ENCODE measurements at places on chromosomes 7 and 10.
A peak's percentile ranks its signal among the peaks of the same experiment; 100 is the strongest.

- no peak for DNase-seq
Observed at GRCh38 chr10:77516575-77516974, 121.0 kb downstream of the KCNMA1 start.

DNA sequence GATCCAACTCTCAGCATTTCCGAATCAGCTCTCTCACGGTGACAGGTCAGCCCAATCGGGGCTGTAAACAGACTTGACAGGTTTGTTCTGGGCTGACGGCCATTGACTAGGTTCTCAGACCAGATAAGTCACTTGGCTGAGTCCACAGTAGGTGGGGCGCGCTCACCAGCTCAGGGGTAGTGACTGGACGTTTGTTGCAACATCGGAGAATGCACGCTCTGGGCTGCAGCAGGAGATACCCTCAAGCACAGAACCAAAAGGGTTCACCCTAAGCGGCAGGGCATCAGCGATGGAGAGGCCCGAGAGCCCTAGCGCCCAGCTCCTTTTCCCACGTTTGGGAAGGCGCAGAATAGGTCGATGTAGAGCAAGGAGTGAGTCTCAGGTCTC, 1.8 kb downstream of the KLLN start:
- DNase-seq: no peak

- peak; percentile 41 for DNase-seq
Observed at GRCh38 chr10:14971867-14972448, 12.8 kb downstream of the MEIG1 start.

GRCh38 chr7:73827567-73828106, 3.2 kb upstream of the CLDN4 start:
- DNase-seq: no peak

DNA sequence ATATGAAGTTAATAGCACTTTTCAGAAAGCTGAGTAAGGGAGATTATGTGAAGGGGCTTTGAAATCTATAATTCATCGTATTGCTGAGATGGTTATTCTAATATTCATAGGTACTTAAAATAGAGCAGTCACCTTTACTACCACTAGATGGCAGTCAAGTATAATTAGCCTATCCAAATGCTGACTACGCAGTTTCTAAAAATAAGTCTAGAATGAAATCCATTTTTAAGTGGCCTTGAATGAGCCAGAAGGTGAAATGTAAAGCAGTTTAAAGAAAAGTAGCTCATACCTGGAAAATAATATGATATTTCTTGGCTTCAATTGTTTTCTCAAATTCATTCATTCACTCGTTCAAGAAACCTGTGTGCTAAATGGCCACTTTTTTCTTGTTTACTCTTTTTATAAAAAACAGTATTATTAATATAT, 1277.1 kb downstream of the GATA3 start:
- DNase-seq: no peak

GRCh38 chr7:130210181-130210935, 2.7 kb downstream of the SSMEM1 start:
- DNase-seq: no peak

DNA sequence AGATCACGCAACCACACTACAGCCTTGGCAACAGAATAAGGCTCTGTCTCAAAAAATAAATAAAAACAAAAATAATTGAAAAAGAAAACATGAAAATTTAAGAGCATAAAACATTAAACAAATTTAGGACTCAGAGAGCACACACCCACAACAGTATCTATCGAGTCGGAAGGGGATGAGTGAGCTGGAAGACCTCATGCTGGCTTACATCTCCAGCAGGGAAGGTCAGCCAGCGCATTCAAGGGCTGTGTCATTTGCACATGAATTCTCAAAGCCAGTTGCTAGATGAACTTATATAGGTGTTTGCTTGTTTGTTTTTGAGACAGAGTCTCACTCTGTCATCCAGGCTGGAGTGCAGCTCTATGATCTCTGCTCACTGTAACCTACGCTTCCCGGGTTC, 50.3 kb downstream of the SRRM3 start:
- no peak for DNase-seq

GRCh38 chr10:24722676-24723385, 856 bp downstream of the ARHGAP21 start:
- no peak for DNase-seq

DNA sequence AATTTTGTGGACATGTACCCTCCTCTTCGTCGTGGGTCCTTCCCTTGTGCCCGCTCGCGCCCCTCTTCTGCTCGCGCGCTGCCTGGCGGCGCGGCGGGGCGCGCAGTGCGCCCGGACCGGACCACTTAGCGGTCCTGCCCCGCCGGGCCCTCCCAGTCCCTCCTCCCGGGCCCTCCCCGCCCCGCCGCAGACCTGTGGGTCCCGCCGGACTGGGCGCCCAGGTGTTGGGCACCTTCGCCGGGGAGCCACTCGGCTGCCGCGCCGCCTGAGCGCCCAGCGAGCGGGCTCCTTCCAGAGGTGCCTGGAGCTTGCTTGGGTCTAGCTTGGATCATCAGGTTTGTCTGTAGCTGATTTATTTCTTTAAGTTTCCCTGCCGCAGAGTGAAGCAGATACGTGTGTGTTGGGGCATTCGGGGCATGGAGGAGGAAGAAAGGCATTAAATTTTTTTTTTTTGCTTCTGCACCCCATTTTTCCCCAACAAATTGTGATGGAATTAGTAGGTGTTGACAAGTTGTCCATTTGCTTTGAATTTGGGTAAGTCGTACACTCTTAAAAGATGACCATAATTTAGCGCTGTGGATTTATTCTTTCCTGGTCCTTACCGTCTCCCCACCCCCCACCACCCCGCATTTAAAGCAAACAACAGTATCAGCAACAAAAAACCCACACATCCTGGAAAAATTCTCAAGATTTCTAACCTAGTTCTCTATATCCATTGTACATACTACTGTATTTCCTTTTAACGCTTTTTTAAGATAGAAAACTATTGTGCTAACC, 905 bp downstream of the C1GALT1 start:
- DNase-seq: peak; percentile 19

GRCh38 chr10:132977076-132977475, 34.7 kb upstream of the CFAP46 start:
- no peak for DNase-seq

DNA sequence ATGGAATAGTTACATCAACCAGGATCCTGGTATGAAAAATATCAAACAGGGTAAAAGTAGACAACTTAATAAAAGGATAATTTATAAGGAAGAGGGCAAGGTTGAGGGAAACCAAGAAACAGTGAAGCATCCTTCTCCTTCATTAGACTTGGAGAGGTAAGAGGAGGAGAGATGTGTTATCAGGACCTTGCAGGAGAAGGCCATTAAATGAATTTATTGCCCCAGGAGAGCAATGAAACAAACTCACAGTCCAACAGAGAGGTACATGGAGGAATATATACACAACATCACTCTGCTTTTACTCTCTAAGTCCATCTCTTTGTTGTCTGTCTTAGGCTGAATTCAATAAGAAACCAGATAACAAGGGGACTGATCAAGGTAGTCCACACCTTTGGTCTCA, 966.2 kb downstream of the SORCS1 start:
- DNase-seq: no peak

DNA sequence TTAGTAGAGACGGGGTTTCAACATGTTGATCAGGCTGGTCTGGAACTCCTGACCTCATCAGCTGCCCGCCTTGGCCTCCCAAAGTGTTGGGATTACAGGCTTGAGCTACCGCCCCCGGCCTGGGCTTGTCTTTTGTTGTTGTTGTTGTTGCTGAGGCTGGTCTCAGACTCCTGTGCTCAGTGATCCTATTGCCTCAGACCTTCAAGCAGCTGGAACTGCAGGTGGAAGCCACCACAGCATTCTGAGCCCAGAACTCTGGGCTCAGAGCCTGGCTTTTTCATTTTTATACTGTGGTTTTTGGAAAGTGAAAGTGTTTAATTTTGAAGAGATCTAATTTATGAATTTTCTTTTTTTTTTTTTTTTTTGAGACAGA, 16.2 kb upstream of the DNAJB6 start:
- no peak for DNase-seq

DNA sequence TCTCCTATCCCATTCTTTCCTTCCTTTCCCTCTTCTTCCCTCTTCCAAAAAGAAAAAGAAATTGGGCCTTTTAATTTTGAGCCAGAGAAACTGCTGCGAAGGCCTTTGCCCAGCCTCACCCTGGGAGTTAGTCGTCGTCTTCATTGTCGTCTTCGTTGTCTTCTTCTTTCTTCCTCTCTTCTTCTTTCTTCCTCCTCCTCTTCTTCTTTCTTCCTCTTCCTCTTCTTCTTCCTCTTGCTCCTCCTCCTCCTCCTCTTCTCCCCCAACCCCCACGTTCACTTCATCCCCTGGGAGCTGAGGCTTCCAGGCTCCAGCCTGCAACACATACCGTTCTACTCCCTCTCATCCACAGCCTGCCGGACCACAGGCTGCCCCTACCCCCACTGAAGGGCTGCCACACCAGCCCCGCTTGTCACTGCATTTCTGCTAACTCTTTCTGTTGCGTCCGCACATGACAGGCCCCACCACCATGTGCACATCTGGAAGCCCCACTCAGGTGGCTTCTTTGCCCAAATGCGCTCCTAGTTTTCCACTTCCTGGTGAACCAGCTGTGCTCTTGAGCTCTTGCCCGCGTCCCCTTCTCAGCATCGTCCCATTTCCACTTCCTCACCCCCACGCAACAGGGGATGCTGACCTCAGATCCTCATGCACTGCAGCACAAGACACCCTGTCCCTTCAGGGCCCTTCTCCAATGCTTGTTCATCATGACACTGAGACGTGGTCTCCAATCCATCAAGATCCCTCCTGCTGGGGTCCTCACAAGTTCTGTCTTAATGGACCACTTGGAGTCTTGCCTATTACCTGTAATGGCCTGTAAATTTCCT, 94.9 kb upstream of the SH2B2 start:
- no peak for DNase-seq

- no peak for DNase-seq
Observed at GRCh38 chr10:72126184-72126871, 38.0 kb upstream of the SPOCK2 start.

- DNase-seq: no peak
Observed at GRCh38 chr10:16458166-16458955, 21.6 kb downstream of the PTER start.

DNA sequence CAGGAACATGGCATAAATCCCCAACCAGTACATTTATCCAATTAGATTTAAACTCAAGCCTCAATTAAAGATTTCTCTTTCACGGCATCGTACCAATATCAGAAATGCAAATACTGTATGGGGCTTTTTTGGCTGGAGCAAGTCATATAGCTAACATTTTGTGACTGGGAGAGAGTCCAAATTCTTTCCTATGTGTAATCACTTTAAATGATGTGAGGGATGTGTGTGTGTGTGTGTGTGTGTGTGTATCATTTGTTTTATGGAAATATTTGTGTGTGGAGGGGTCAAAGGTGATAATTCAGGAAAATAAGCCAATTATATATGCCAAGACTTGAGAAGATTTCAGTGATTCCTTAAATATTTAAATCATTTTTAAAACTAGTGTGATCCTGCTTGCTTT, 196.6 kb downstream of the TRIL start:
- DNase-seq: no peak

- DNase-seq: no peak
Observed at GRCh38 chr10:1964476-1964875, 227.2 kb upstream of the ADARB2 start.

DNA sequence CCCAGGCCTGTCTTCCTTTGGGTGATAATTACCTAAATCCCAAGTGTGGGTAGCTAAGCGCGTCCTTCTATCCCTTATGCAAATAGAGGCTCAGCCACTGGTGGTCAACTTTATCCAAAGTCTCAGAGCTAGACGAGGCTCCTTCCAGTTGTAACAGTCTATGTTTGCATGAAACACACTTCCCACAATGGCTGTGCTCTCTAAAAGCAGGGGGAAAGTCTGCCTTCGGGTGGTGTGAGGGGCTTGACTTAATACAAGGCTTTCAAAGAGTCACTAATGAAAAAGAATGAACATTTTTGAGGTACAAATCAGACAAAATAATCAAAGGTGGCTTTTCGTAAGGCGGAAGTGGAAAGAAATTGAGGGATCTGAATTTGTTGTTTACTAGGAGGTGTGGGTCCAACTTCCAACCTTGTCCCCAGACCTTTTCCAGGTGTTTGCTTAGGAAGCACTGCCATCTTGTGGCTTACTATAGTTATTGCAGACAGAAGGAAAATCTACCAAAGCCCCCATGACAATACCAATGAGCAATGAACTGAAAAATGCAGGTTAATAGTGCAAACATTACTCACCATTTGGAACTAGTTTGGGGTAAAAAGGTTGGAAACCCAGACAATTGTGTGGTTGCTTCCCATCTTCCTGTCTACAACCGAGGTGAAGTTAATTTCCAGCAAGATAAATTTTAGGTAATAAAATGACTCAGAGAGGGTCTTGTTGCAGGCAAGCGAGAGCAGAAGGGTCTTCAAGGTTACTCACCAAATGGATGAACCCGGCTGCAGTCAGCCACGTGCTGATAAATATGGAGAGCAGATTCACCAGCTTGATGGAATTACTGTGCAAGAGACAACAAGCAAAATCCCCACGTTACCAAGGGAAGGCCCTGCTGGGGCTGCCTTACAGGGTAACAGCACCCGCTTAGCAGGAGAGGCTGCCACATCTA, 525.7 kb downstream of the KCNMA1 start:
- no peak for DNase-seq

DNA sequence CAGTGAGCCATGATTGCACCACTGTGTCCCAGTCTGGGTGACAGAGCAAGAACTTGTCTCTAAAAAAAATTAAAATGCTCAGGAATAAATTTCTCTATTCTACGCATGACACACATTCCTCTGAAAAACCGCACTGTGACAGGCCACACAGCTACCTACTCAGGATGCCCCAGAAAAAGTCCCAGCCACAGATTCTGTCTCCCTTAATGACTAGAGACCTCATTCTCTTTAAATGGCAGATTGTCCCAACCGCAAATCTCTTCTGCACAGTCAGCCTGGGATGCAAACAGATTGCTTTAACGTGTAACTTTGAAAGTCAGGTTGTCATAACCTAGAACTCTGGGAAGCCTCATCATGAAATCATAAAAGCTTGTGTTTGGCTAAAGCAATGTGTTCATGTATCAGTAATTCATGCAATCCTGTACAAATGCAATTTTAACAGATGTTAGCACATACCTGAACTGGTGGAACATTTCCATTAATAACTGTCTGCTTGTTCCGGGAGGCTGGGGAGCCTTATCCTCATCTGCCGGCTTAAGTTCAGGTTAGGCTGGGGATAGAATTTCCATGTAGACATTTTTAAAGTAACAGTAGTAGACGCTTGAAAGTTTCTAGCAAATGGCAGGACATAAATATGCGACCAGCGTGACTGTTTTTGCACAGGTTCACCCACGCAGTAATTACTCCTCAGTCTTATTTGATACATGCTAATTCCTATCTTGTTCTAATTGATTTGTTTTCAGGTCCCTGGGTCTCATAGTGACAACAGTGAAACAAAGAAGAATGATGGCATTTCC, 26.2 kb upstream of the MSRB2 start:
- no peak for DNase-seq

DNA sequence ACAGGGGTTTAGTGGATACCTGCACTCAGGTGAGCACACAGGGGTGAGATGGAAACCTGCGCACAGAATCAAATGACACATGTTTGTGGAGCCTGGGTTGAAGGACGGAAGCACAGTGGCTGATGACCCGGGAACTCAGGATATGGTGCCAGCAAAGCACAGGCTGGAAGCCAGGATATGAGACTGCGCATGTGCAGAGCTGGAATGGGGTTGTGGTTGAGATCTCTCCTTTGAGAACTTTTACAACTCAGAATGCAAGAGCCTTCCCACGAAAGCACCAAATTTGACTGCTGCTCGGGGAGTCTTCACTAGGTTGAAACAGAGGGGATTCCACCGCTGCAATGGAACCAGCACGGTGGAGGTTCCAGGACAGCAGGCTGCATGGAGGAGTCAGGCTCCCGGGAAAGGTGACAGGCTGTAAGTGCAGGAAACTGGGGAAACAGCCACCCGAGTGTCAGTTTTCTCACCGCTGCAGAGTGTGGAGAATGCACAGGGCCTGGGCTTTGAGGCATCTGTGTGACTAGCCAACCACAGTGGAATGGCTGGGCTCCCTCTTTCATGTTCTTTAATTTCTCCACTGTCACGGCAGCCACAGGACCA, 133.4 kb upstream of the TCERG1L start:
- DNase-seq: no peak

Measured in stimulated activated CD4-positive, alpha-beta T cell treated with anti-CD3 and anti-CD28 coated beads, TNF-alpha, amount 100 ng/mL, for 1 hour (primary cell).